ENCODE measurements at places on chromosomes 13 and 19.

GRCh38 chr19:1540365-1540925, 16.6 kb downstream of the PLK5 start:
- no peak for DNase-seq

DNA sequence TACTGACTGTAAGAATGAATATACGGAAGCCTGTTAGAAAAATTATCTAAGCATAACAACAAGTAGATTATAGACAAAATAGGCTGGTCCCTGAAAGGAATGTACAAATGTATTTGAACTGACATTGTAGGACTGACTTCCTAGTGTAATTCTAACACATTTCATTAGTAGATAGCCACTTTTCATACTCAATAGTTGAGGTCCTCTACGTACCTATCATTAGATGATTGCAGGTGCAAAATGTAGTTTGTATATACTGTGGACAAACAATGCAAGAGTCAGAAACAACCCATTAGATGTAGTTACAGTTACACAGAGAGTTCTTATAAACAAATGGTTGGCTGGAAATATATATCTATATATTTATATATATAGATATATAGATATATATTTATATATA, 402.3 kb upstream of the SLITRK6 start:
- DNase-seq = no peak

DNA sequence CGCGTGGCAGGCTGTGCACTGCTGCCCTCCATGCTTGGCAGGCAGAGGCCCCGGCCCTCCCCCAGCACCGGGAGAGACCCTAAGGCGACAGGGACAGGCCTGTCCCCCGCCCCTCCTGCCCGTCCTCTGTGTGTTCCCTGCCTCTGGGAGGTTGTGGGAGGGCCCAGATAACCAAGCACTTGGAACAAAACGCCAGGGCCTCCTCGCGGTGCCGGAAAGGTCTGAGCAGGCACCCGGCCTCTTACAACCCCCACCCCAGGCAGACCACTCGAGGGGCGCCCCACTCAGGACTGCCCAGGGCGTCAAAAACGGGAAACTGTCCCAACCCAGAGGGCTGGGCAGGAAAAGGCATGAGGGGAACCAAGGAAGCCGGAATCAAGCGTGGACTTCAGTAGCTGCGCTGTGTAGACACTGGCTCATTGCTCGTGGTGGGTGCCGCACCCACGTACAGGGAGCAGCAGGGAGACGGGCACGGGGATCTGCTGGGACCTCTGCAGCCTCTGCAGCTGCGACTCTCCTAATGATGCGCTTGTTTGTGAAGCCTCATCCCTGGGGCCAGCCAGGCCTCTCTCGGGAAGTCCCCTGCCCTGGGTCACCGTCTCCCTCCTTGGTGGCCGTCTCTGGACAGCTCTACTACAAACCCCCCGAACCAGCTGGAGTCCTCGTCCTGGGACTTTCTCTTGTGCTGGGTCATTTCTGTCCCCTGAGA, 20.0 kb downstream of the GNA11 start:
- DNase-seq = no peak

DNA sequence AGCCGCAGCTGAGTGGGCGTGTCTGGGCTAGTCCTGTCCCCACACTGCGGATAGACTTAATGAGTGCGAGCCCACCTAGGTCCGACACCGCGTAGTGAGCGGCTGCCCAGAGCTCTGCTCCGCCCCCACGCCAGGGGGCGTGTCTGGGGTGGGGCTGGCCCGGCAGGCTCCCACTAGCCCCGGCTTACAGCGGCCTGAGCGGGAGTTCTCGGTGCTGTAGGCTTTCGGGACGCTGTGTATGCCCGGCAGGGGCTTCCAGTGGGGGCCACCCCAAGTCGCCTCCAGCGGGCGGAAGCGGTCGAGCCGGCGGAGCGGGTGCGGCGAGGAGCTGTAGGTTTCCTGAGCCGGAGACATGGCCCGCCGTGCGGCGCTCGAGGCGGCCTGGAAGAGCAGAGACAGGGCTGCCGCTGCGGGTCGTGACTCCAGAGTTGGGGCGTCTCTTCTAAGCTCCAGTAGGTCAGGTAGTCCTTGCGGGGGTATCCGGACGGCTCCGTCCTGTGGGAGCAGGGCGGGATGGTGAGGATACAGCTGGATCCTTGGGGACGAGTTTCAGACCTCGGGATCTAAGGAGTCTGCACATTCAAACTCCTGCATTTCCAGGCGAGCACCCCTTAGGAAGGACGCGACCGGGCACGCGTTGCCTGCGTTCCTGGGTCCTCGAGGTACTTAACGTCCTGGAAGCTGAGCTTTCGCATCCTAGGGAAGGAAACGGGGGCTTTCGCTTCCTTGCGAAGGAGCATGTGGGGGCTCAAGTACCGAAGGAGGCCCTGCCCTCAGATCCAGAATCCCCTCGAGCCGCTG, 1.2 kb downstream of the CGB7 start:
- no peak for DNase-seq

Measured in hippocampal formation (tissue), 2 donors.